ENCODE measurements at places on chromosomes 1 and 21. TPM values are rescaled to one million over a fixed set of nuclear protein-coding genes. Genes with fewer than 3 reads are reported as not detected.
A peak's percentile ranks its signal among the peaks of the same experiment; 100 is the strongest.

DNA sequence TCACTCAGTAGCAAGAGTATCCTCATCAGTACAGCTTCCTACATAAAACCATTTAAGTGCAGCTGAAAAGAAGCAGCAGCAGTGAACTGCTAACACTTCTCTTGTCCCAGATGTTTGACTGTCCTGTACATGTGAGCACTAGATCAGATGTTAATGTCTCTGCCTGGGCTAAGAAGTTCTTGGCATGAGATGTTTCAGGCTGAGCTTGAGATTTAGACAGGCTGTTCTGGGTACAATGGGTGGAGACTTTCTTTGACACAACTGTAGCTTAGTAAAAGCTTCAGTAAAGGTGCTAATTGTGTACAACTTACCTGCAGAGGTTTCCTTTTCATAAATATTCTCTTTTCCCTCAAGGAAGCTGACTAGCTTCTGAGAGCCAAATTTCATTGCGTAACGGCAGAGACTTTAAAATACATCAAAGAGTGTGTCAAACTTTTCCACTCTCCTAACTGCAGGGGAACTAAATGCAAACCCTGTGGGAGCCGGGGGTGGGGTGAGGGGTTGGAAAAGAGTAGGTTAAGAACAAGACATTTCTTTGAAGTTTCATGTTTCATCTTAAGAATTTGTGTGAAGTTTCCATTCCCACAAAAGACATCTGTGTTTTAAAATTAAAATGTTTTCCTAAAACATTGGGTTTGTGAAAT, 82.1 kb upstream of the CCDC190 start:
- H3K27me3 ChIP-seq = peaks cover 1% of the 10 kb centered on the region
- peaks cover 17% of the 10 kb centered on the region for H3K4me1 ChIP-seq
- H3K4me3 ChIP-seq = no peak overlapping the region
- DNase-seq = no peak

GRCh38 chr1:182433580-182433979, 16.4 kb upstream of the RGSL1 start:
- no peak overlapping the region for H3K4me3 ChIP-seq
- no peaks in the 10 kb centered on the region for H3K4me1 ChIP-seq
- no peak for DNase-seq
- no peak overlapping the region for H3K27ac ChIP-seq

DNA sequence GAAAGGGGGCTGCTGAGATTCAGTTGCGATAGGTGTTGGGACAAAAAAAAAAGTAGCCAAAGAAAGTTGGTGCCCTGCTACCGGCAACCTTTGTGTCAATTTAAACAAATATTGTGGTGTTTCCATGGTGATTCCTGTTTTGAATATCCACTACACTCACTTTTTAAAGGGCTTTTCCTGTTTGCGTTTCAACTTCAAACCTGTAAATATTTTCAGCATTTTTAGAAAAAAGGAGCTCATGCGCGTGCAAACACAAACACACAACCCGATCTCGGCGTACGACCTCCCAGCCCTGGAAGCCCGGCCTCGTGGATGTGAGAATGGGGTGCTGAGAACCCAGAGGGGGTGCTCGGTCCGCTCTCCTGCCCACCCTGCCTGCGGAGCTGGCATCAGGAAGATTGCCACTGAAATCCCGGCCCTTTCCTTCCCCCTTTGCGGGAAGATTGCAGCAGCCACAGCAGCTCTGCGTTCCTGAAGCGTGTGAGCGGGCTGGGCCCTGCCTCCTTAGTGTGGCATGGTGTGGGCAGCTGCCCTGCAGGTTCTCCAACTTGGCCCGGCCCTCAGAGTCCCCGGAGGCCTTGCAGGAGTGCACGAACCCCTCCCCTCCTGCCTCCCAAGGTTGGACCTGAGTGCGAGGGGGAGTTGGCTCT, 34.8 kb downstream of the CASZ1 start:
- no peaks in the 10 kb centered on the region for H3K27me3 ChIP-seq
- no peak overlapping the region for H3K4me3 ChIP-seq
- H3K36me3 ChIP-seq = no peaks in the 10 kb centered on the region
- no peak overlapping the region for H3K27ac ChIP-seq
- no peak for DNase-seq

- peak overlapping the region; percentile 72 for H3K27ac ChIP-seq
- DNase-seq = no peak
- no peaks in the 10 kb centered on the region for H3K27me3 ChIP-seq
- H3K4me3 ChIP-seq = no peak overlapping the region
Measured at GRCh38 chr1:218383051-218383450, 37.9 kb downstream of the TGFB2 start.

The CELA3B gene
- total RNA-seq = not detected

GRCh38 chr1:178470411-178470960, 26.3 kb downstream of the CLEC20A start:
- peaks cover 40% of the 10 kb centered on the region for H3K36me3 ChIP-seq
- no peak for DNase-seq
- H3K27ac ChIP-seq = no peak overlapping the region
- H3K4me1 ChIP-seq = peaks cover 2% of the 10 kb centered on the region
- H3K4me3 ChIP-seq = no peak overlapping the region

The ESPN gene
- 2.1 TPM for total RNA-seq

The SAMSN1 gene
- not detected for total RNA-seq

The VANGL2 gene
- 8.0 TPM for total RNA-seq
